GM12892 (cell line): ENCODE measurements at places on chromosomes 16 and 17.

GRCh38 chr17:81240761-81241160 lies 1.6 kb downstream of the NDUFAF8 start:
- no peak for DNase-seq

GRCh38 chr17:18039535-18040260 lies 490 bp downstream of the GID4 start:
- DNase-seq: peak; percentile 38

DNA sequence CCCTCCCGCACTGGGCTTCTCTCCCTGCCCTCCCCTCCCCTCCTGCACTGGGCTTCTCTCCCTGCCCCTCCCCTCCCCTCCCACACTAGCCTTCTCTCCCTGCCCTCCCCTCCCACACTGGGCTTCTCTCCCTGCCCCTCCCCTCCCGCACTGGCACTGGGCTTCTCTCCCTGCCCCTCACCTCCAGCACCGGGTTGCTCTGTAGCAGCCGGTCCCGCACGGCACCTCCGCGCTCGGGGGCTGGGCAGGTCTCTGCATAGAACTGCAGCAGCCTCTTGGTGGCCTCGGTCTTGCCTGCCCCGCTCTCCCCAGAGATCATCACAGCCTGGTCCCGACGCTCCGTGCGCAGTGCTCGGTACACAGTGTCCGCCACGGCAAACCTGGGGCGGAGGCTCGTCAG lies 9.8 kb downstream of the MYO1C start:
- DNase-seq: no peak

- no peak for DNase-seq
These were observed 5.5 kb downstream of the KRT40 start for GRCh38 chr17:40978575-40979151.

DNA sequence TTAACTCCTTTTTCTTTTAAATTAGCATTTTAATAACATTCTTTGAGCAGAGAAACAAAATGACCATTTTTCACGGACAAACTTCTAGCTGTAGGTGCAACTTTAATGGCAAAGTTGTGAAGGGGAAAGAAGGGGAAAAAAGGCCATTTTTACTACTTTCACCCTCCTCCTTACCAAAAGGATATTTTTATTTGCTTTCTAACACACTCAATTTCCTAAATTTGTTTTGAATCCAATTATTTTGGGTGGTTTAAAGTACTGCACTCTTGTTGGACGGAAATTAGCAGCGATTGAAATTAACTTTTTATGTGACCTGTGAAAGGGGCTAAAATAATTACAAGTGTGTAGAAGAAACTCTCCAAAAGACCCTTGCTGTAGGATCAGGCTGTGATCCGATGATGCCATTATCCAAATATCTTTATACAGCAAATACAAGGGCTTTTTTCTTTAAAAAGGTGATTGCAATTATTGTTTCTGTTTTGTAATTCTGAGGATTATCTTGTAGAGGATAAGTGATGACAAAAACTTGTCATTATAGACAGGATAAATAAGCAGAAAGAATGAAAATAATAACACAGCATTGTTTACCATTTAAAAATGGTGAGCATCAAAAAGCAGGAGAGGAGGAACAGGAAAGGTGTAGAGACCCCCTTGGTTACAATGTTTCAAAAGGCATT lies 42.4 kb downstream of the SNX11 start:
- no peak for DNase-seq

- DNase-seq: peak; percentile 66
These were observed 29.1 kb upstream of the ITGA3 start for GRCh38 chr17:50026837-50027171.
